ENCODE measurements at places on chromosomes 12 and 14.

- DNase-seq = no peak
These were observed 102.8 kb upstream of the FGD4 start for GRCh38 chr12:32296567-32296966.

- no peak for DNase-seq
These were observed 22.9 kb downstream of the MAPKAPK5 start for GRCh38 chr12:111864913-111865312.

GRCh38 chr12:80794551-80794950, 77.8 kb downstream of the MYF5 start:
- no peak for DNase-seq

DNA sequence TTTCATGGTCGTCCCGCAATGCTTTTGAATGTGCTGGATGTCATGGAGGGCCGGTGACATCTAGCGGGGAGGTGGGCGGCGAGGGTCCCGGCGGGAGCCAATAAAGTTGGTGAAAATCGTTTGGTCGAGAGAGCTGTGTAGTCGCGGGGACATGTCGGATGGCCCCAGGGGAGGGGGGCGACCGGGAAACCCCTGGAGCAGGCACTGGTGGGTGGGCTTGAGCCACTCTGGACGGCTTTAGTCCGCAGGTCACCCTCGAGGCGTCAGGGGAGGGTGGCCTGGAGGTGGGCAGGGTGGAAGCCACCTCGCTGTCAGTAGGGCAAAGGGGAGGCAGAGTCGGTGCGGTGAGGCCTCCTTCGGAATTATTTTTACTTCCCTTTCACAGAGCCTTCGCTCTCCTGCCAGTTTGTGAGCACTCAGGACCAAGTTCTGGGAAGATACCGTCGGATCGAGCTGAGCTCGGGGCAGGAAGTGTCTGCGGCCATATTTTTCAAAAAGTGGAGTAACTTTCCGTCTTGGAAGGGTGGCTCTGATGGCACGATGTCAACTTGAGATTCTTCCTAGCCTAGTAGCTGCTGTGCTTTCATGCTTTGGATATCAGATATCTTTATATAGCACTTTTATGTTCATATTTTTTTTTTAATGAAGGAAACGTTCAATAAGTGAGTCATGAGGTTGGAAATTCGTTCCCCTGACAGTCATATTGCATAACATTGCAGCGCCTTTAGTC, 28.2 kb downstream of the WBP11 start:
- DNase-seq = peak; percentile 69

- DNase-seq = peak; percentile 79
These were observed 26.1 kb downstream of the JDP2 start for GRCh38 chr14:75453817-75454434.

GRCh38 chr12:107126796-107127481, 33.6 kb upstream of the CRY1 start:
- peak; percentile 69 for DNase-seq

GRCh38 chr14:96798956-96799355, 1.8 kb downstream of the VRK1 start:
- no peak for DNase-seq

- no peak for DNase-seq
These were observed 111.9 kb upstream of the C14orf180 start for GRCh38 chr14:104467641-104468040.

GRCh38 chr14:54650959-54651351, 84.0 kb downstream of the SAMD4A start:
- DNase-seq = no peak

DNA sequence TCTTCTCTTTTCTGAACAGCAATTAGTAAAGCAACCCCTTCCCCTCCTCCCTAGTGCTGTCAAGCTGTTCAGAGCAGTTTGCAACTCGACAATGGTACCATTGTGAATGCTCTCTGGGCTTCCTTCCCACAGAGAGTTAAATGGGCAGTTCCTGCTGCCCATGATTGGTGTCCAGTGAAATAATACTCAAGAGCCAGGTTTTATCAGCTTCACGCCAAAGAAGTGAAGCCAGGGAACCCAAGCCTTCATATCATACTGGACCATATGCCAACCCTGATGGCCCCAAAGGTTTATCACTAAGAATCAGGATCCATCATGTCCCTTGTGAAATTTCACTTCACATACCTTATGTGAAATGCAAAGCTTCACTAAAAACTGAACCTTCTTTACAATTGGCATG, 24.7 kb downstream of the INSM2 start:
- peak; percentile 21 for DNase-seq

DNA sequence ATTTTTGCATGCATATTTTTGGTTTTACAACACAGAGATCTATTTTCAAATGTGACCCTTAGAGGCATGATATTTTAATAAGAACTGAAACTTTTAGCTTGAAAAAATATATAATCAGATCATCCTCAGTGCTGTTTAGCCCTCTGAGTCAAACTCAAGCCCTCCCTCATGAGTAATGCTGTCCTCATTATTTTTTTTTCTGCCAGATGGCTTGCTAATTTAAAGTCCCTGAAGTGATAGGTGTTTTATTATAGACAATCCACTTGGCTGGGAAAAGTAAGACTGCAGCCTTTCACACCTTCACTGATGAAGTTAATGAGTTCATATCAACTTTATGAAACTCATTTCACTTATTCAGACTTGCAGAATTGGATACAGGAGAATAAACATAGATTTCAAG, 227.7 kb downstream of the SLC16A7 start:
- no peak for DNase-seq

DNA sequence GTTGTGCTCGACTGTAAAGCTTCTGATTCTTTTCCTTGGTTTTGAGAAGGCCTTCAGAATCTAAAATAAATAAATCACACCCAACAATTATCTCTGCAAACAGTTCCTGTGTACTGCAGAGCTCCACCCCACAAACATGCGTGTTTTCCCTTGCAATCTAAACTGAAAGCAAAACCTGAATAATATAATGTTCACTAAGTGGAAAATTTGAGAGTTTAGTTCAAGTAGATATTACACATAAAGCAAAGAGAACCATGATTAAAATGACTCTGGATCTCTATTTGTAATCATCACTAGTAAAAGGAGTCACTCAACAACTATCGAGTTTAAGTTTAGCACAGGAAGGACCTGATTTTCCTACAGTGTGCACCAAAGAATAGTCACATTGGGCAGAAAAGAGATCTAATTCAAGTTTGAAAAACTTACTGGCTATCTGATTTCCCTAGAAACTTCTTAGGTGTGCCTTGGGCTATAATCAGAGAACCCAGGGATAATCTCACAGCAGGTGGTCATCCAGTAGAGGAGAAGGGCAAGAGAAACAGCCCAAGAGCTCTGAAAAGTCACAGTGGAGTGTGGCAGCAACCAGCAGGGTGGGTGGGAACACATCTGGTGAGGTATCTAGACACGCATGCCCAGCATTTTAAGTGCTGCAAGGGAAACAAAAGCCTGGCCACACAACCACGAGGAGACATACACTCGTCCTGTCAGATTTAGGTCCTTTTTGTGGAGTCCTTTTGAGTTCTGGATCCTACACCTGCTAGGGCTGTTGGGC, 25.4 kb downstream of the ATG14 start:
- peak; percentile 42 for DNase-seq

GRCh38 chr12:127621366-127621765, 645.6 kb upstream of the TMEM132C start:
- no peak for DNase-seq

DNA sequence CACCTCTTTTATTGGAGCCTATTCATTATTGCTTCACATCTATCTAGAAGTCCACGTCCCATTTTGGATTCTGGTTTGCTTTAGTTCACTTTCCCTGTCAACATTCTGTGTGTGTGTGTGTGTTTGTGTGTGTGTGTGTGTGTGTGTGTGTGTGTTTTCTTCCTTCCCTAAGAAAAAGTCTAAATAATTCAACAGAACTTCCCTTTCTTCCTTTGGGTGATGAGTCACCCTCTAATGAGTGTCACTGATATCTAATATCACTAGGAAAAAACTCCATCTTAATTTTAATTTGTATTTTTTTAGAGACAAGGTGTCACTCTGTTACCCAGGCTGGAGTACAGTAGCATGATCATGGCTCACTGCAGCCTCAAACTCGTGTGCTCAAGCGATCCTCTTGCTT, 234.2 kb downstream of the TTC8 start:
- DNase-seq = no peak

DNA sequence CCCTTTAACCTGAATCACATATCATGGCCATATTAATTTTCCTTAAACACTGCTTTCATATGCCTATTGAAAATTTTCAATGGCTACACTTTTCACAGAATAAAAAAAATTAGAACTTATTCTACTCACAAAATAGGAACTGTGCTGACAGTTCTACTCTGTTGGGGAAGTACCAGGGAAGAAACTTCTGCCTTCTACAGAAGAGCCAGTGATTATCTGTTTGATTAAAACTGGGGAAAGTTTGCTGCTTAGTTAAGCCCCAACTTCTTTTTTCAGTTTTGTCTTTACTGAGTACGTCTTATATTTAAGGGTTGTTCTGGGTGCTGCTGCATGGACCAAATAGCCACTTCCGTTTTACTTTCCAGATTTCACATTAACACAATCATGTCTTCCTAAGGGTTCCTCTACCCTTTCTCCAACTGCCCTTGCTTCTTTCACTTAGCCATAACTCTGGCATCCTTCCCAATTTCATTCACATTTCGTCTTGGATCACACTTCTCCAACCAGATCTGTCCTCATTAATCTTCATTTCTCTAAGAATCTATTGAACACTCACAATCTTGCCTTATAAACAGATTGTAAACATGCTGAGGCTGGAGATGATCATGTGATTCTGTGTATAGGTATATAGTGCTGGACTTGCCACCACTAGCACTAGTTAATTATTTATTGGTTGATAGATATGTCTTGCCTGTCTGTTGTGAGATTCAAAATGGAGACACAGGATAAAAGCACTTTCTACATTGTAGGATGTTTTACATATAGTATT, 1.9 kb upstream of the SEL1L start:
- DNase-seq = peak; percentile 30

DNA sequence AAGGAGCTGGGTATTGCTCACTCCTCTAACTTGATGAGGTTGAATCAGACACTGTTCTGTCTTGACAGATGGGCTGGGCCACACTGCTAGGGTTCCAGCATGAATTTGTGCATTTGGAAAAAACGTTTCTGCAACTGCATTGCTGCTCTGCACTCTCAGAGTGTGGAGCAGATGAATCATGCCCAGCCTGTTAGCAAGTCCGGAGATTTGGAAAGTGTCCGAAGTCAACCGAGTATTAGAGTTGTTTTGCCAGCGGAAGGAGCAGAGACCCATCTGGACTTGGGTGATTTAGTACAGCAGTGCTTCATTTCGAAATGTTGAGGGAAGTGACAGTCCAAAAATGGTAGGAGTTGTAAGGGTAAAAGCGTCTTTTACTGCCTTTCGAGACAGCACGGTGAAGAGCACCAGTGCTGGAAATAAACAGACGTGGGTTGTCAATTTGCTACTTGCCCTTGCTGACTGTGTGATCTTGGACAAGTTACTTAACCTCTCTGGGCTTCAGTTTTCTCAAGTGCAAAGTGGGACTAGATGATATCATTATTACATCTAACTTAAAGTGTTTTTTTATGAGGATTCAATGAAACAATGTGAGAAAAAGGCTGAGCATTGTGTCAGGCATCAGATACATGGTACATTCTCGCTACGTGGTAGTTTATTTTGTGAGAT, 139.5 kb downstream of the CHST11 start:
- peak; percentile 28 for DNase-seq

DNA sequence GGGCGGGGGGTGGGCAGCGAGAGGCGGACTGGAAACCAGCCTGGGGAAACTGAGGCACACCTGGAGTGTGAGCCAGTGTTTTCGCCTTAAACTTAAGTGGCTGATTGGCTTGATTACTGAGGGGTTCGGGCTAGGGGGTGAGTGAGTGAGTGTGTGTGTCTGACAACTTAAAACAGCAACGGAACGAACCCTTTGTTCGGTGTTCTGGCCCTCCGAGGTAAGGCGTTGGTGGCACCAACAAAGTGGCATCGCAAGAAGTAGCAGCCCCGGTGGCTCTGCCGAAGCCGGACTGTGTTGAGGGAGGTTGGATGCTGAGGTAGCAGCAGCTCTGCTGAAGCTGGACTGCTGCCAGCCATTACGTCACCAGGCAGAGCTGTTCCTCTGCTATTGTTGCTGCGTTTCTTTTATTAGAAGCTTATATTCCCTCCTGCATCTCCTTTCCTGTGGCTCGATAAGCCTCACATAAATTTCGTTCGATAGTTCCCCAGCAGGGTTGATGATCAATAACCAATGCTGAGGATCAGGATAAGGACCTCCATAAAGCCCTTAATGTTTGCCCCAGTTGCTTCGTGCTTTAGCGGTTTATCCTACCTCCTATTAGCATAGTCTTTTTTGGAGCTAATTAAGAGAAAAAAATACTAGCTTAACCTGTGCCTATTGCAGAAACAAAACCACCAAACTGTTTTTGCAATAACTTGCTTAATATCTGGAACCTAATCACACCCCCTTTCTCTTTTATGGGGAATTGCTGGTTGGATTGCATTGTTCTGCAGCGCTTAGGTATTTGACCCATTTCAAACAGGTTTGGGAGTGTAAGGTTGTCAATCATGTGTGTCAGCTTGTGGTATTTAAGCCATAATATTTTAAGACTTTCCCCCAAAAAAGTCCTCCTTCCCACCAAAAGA, 1.3 kb downstream of the GPR137C start:
- peak; percentile 92 for DNase-seq
